ENCODE measurements at places on chromosomes 6 and 20. TPM values are rescaled to one million over a fixed set of nuclear protein-coding genes. Genes with fewer than 3 reads are reported as not detected.

Gene ZC2HC1B
- total RNA-seq = not detected

Gene TCF21
- 1.1 TPM for total RNA-seq

Gene OR2J3
- not detected for total RNA-seq

Gene KIAA1755
- 1.4 TPM for total RNA-seq

Gene TREM1
- 0.09 TPM for total RNA-seq

Gene BIRC7
- total RNA-seq = not detected

Data from liver (tissue), 10 donors.